ENCODE measurements at places on chromosomes 4 and X.

DNA sequence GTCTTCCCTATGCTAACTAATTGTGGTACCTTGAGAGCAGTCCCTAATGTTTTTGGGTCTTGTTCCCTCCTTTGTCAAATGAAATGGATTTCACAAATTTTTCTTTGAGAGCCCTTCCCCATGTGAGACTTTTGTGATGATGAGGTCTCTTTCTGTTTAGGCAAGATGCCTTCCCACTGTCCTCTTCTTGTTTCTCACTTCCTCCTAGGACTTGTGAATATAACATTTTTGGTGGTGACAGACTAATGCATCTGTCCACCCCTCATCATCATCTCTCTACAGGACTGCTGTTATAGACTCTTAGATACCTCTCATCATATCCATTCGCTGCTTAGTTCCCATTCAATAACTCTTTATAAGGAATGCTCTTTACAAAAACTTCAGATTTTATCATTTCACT is 8.7 kb upstream of the ANK2 start:
- no peak for DNase-seq

DNA sequence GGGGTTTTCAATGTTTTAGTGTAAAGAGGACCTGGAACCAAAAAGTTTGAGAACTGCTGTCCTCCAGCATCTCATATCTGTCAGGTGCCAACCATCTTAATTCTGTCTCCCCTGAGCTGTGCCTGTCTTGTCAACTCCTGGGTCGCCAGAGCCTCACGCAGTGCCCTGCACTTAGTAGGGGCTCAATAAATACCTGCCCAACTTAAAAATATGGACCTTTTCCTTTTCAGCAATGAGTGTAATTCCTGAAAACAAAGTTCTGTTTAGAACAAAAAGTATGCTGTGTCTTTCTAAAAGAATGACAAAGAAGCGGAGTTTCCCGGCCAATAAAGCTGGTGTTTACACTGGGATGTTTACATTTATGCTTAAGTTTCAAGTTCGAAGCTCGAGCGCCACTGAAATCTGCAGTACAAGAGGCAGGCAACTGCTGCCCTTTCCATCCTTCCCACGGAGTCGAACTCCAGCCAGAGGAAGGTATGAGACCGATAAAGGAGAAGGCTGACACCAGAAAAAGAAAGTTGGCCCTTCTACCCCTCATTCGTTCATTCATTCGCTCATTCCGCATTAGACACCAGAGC is 1.1 kb upstream of the HTATSF1 start:
- DNase-seq: no peak

- no peak for DNase-seq
Measured at GRCh38 chr4:168503652-168504362, 7.0 kb downstream of the PALLD start.

- DNase-seq: no peak
Measured at GRCh38 chrX:18424482-18425198, 768 bp upstream of the CDKL5 start.

DNA sequence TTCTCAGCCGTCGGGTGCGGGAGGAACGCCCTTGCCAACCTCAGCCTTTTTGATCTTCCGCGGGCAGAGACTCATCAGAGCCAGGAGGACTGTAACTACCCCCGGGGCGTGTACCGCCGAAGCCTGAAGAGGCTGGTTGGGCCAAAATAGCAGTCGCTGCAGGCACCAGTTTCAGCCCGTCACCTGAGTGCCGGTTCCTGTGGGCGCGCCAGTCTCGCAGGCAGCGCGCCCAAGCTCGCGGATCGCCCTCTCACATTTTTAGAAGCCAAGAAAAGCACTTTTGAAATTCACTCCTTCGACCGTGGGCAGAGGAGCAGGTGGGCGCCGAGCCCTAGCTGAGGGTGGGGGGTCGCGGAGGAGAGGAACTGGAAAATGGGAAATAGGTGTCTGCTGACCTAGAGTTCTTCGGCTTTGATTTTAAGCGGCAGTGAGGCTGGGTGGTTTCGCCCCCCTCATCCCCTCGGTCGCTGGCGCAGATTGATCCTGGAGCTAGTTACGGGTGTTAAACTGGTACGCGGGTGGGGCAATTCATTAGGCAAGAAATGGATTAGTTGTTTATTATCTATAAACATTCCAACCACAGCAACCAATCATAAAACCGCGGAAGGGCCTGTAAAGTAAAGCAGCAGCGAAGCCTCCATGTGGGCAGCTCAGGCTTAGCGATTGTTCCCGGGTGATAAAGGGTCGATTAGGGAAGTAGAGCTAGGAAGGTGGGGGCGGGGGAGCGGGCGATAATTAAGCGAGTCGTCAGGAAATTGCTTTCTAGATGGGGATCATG is 69.2 kb downstream of the FBXO8 start:
- no peak for DNase-seq

- no peak for DNase-seq
Measured at GRCh38 chrX:136047969-136048368, 62.7 kb downstream of the SLC9A6 start.

GRCh38 chrX:140057001-140057411 is 91.7 kb upstream of the CXorf66 start:
- DNase-seq: peak; percentile 7

DNA sequence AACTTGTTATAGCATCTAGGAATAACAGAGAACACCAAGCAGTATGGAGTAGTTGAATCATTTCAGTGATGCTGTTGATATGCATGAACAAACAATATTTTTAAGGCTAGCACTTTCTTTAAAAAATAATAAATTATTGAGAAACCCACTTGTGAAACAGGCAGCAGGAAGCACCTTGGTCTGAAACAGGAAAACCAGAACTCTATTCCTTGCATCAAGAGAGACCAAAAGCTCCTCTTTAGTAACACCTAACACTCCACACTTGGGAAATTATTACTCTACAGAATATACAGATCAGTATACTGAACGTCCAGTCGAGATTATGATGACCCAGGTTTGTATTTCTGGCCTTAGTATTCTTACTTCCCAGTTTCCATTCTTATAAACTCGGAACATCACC is 129.0 kb downstream of the ARAP2 start:
- no peak for DNase-seq

DNA sequence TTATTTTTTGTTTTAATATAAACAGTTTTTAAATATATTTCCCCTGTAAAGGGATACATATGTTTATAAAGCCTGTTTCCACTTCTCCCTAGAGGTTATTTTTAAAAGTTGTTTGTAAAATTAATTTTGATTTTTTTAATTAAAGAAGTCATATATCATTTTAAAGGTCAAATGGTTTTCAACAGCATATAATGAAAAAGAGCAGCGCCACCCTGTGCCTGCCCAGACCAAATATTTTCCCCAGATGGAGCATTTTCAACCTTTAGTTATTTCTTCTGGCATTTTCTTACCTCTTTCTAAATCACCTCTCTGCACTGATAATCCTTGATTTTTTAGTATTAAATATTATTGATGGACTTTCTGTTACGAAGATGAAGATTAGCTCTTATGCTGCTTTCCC is 21.0 kb downstream of the MSX1 start:
- DNase-seq: no peak

DNA sequence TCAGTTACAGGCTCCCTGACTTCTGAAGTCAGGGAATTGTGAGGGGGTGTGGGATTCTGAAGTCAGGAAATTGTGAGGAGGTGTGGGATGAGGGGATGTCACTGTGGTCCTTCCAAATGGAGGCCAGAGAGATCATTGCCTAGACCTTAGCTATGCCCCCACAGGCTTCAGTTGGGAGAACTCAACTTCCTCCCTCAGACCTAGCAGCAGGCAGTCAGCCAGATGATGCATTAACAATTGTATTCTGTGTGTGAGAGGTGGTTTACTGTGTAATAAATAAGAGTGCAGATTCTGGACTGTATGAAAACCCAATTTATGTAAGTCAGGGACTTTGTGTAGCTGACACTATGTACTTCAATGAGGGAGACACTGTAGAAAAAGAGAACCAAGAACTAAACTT is 65.7 kb downstream of the FREM3 start:
- DNase-seq: no peak

- DNase-seq: no peak
Measured at GRCh38 chr4:151205722-151206121, 71.2 kb upstream of the PRSS48 start.

DNA sequence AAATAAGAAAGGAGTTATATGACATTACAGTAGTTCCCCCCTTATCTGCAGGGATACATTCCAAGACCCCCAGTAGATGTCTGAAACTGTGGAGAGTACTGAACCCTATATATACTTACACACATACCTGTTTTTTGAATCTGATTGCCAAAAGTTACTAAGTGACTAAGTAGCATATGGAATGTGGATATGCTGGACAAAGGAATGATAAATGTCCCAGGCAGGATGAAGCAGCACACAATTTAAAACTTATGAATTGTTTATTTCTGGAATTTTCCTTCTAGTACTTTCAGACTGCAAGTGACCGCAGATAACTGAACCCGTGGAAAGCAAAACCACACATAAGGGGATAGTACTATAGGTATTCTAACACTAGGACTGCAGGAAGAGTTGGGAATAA is 22.7 kb downstream of the UGDH start:
- DNase-seq: no peak

DNA sequence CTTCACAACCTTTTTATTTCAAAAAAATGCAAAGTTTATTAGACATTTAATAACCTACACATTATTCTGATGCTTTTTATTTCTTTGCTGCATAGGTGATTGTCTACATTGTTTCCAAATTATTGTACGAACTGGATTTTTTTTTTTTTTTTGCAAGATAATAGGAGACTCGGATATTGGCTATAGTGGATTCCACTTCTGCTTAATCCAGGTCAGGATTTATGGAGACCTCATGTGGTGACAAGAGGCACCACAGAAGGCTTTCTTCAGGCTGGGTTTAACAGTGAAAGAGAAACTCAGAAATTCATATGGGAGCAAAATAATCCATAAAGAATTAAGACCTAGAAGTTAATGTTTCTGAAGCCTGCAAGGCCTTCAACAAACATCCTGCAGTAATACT is 2.4 kb upstream of the SLIT2 start:
- DNase-seq: no peak

DNA sequence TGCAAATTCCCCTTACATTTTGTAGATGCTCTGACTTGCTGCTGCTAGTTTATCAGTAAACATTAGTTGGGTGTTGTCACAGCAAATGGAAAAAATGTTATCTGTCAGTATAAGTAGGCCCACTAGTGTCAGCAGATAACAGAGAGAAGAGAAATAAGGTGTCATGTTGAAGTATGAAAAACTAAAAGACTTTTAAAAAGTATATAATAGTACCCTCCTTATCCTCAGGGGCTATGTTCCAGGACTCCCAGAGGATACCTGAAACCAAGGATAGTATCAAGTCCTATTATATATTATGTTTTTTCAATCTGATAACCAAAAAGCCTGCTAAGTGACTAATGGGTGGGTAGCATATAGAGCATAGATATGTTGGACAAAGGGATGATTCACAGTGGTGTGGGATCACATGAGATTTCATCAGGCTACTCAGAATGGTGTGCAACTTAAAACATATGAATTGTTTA is 11.6 kb upstream of the BMP2K start:
- no peak for DNase-seq

- peak; percentile 69 for DNase-seq
Measured at GRCh38 chrX:44400588-44400987, 57.1 kb upstream of the EFHC2 start.

DNA sequence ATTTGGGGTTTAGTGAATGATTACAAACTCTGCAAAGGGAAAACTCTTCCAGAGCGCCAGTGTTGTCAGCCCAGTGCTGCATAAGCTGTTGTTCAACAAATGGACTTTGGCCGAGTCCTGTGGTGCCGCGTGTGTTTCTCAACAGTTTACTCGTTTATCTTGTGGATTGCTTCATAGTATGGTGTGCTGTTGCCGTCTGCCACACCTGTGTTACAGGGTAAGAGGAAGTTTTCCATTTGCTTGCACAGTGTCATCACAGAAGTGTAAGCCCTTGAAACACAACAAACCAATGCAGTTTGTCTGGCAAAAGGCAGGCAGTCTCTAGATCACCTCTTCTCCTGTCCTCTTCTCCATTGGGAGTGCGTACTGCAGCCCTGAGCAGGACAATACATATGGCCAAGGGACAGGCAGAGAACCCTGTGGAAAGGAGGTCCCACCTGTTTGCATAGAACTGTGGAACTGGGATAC is 66.3 kb downstream of the DCUN1D4 start:
- no peak for DNase-seq

DNA sequence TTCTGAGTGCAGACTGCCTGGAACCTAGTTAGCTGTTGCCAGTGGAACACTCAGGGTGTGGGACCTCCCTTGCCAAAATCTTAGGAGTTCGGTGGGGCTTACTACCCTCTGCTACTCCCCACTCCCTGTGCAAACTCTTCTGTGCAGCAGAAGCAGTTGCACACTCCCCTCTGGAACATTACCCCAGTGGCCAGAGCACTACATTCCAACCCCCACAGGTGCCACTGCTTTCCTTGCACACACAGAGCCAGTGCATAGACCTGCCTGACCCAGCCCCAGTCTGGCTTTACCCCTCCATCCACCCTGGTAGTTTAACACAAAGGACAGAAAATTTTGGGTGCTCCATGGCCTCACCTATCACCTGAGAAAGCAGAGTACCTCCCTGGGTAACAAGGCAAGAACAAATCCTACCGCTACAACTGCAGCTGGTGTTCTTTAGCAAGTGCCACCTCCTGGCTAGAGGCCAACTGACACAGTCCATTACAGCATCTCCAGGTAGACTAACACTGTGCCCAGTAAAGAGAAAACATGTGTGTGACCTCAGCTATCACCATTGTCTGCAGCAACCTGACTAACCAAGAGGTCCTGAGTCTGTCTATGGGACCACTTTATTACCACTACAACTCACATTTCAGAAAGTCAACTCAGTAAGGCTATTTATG is 11.5 kb upstream of the RASSF6 start:
- no peak for DNase-seq

- no peak for DNase-seq
Measured at GRCh38 chr4:101411926-101412325, 64.6 kb upstream of the PPP3CA start.

- no peak for DNase-seq
Measured at GRCh38 chr4:174503079-174503715, 19.1 kb downstream of the HPGD start.

DNA sequence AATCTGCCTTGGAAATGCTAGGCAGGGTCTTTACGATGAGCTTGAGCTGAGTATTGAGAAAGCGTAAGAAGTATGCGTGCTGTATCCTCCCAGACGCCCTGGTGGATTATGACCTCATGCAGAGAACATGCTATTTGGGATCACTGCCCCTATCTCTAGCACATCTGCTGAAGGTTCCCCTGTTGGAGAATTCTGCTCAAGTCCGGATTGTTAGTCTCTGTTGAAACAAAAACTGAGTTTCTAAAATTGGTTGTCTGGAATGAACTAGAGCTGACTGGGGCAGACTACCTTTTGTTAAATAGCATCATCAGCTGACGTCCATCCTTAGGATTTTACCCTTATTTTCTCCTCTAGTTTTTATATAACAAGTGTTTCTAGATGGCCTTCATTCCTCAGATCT is 7.5 kb downstream of the FHDC1 start:
- DNase-seq: no peak

- DNase-seq: no peak
Measured at GRCh38 chr4:153646261-153646660, 37.8 kb upstream of the TLR2 start.
